ENCODE measurements at places on chromosomes 3 and 15.

DNA sequence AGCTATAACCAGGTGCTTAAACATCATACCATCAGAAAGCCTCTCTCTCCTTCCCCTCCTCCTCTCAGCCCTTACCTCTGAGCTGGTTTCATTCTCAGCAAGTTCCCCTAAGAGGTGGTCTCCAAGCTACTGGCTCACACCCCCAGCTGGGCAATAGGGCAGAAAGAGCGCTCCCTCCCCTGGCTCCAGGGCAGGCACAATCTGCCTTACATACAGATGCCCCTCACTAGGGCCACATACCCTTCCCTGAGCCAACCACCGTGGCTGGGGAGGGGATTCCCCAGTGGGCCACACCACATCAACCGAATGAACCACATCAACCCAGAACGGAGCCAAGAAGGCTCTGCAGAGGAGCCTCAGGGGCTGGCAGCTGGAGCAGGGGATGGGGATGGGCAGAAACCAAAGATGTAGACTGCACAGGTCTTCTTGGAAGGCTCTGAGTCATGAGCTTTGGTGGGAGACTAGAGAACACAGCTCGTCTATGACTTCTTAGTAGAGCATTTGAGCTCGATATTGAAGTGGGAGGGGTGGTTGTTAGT, 4.6 kb upstream of the FBLN2 start:
- DNase-seq, result no peak

GRCh38 chr3:175605851-175606250, 746.7 kb downstream of the NAALADL2 start:
- DNase-seq, result no peak

DNA sequence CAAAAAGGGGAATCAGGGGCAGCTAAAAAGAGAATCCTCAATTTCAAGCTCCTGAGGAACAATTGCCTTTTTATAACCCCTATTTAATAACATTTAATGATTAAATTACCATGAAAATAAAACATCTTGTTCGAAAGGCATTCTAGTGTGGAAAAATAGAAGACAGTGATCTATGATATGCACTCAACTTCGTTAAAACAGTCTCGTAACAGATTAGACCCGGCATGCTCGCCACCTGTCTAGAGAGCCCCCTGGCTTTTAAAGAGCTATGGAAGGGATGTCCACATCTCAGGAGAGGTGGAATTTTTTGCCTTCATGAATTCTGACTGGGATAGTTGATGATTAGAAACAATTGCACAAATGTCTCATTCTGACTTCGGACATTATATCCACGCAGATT, 153.7 kb upstream of the MDFIC2 start:
- no peak for DNase-seq

- no peak for DNase-seq
These were observed 630.3 kb downstream of the NAALADL2 start for GRCh38 chr3:175489406-175489805.

- DNase-seq, result no peak
These were observed 16.5 kb downstream of the ISL2 start for GRCh38 chr15:76353023-76353577.

DNA sequence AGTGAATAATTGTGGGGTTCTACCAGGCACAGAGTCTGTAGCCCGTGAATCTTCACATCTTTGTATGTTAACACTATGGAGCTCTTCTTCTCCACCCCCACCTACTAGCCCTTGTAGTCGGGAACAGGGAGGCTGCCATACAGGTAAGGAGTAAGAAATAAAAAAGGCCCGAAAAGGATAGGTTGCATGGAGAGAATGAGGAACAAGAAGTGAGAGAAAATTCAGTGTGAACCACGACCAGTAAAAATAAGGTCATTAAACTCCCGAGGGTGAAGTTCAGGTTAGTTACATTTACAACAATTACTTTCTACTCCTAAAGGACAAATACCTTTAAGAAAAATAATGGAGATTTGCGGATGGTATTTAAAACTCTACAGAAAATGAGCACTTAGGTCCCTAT, 53.3 kb downstream of the OSBPL10 start:
- DNase-seq, result no peak

DNA sequence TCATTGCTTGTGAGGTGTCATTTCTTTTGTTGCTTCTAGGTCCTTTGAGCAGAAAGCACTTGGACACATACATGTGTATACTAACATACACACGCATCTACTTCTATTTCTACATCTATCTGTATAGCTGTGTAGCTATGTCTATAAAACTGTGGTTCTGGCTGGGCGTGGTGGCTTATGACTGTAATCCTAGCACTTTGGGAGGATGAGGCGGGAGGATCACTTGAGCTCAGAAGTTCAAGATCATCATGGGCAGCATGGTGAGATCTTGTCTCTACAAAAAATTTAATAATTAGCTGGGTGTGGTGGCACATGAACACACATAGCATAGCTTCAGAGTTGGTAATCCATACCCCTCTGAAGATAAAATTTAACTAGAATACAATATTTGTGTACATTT, 65.0 kb upstream of the MAGI1 start:
- no peak for DNase-seq

GRCh38 chr15:99719096-99719541, 14.1 kb downstream of the LYSMD4 start:
- no peak for DNase-seq

DNA sequence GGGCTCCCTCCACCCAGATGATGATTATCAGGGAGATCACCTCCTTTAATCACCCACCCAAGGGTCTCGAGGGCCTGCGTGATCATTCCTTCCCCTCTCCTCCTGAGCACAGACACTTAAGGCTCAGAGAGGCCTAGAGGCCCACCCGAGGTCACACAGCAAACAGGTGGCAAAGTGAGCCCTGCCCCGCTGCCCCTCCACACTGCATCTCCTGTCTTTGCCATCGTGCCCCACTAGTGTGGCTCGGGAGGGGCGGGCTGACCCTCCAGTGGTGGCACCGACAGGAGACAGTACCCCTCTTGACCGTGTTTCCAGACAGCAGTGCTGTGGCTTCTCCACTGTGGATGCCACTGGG, 4.9 kb upstream of the PLXND1 start:
- no peak for DNase-seq

DNA sequence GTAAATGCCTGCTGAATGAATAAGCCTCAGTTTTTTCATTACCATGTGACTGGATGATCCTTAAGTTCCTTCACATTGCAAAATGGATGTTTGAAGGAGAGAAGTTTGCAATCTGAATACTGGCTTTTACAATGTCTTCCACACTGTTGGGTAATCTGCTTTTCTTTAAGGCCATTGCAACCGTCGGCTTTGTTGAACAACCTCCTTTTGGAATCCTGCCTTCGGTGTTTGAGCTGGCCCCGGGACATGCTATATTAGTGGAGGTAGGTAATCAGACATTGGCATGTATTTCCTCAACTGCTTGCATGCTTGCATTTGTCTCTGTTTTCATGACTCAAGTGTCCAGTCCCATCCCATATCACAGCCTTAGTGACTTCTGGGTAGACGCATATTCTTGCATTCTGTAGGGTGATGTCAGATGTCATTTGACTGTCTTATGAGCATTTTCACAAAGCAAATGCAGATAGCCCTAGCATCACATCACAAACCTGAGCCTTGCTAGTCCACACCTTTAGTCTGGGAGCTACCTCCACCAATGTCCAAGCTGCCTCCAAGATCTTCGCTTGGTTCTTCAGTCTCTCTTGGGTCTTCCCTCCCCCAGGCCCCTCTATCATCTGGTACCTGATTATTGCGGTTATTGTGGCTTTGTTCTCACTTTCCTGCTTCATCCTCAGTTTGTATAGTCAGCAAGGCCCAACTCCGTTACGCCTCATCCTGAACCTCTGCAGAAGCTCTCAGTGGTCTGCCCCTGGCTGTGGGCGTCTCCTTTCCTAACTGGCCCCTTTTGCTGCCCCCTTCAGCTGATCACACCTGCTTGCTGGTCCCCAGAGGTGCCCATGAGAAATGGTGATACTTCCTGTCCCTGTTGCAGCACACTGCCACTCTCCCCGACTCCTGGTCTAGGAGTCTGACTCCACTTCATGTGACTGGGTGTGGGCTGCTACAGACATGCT, 48.5 kb downstream of the ACAA1 start:
- DNase-seq, result no peak

DNA sequence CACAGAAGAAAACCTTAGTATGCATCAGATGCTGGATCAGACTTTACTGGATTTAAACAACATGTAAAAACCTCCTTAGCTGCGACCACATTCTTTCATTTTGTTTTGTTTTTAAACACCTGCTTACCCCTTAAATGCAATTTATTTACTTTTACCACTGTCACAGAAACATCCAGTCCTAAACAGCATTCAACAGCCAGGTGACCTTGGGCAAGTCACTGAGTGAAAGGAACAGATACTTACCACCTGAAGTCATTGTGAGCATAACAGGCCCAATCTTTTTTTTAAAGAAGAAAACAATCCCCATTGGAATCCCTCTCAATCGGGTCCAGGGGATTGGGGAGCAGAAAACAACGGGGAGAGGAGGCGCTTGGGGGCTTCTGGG, 390 bp downstream of the STARD5 start:
- DNase-seq, result no peak

- no peak for DNase-seq
These were observed 4.7 kb upstream of the DNASE1L3 start for GRCh38 chr3:58215317-58216025.

DNA sequence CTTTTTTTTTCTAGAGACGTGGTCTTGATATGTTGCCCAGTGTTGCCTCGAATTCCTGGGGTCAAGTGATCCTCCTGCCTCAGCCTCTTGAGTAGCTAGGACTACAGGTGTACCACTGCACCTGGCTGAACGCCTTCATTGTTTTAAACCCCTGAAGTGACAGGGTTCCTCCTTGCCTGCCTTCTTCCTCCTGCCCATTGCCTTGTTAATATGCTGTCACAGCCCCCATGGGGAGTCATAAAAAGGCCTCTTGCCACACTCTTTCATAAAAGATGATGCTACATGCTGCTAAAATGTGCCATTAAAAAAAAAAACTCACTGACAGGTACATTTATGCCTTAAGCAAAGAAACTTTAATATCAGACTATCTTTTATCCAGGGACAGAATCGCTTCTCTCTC, 116.8 kb upstream of the SKOR1 start:
- no peak for DNase-seq

DNA sequence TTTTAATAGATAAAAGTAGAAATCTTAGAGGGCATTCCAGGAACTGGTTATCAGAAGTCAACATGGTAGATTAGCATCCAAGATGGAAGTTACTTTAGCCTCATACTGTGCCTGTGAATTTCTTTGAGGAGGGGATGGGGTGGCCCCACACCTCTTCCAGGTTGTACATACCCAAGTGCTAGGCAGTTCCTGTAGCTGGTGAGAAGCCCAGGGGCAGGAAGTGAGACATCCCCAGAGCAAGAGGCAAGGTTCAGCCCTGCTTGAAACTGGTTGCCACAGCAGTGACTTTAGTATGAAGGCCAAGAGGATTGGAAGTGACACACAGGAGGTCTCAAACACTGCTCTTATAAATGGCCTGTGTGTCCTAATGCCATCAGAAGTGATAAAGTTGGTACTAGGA, 11.9 kb downstream of the GTPBP8 start:
- DNase-seq, result no peak

- no peak for DNase-seq
These were observed 952.6 kb downstream of the AGBL1 start for GRCh38 chr15:87032295-87032694.

DNA sequence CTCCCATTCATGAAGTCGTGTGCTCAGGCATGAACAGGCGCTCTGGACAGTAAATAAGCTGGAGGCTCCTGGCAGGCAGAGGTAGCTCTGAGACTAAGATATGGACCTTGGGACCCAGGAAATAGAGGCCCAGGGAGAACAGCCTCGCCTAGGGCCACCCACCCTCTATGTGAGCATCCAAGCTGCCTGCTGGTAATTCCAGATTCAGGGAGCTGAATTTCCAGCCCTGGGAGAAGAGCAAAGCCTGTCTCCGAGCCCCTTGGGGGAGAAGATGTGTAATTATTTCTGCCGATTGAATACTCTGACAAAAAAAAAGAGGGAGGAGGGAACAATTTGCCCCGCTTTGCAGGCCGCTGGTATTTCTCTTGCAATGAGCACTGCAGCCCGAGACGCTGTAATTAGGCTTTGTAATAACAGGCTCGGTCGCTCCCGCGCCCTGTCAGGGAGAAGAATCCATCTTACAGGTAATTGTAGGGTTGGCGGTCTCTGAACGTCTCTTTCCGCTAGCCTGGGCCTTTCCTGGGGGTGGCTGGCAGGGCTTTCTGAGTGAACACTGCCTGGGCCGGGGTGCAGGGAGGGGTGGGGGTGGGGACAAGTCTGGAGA, 131.5 kb downstream of the WNT7A start:
- DNase-seq, result peak; percentile 70

DNA sequence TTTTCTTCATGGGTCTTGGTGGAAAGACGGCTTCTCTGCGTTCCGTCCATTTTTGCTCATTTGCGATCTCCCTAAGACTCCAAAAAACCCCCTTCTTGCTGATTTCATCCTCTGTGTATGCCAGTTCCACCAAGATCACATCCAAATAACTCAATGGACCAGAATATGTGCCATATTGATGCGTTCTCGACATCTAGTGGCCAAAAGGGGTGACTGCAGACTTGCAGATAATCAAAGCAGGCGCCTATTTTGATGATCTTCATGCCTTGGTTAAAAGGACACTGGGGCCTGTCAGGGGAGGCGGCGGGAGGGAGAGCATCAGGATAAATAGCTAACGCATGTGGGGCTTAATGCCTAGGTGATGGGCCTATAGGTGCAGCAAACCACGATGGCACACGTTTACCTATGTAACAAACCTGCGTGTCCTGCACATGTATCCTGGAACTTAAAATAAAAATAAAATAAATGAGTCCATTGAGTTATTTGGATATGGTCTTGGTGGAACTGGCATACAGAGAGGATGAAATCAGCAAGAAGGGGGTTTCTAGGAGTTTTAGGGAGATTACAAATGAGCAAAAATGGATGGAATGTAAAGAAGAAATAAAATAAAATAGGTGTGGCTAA, 104.2 kb upstream of the RAD18 start:
- no peak for DNase-seq

DNA sequence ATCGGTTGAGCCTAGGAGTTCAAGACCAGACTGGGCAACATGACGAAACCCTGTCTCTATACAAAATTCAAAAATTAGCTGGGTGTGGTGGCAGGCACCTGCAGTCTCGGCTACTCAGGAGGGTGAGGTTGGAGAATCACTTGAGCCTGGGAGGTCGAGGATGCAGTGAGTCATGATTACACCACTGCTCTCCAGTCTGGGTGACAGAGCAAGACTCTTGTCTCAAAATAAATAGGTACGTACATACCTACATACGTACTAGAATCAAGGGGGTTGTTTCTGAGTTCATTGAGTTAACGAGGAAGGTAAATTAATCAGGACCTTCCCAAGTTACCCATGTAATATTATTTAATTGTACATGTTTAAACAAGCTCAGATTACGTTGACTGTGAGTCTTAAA, 97.5 kb downstream of the CHL1 start:
- DNase-seq, result no peak

DNA sequence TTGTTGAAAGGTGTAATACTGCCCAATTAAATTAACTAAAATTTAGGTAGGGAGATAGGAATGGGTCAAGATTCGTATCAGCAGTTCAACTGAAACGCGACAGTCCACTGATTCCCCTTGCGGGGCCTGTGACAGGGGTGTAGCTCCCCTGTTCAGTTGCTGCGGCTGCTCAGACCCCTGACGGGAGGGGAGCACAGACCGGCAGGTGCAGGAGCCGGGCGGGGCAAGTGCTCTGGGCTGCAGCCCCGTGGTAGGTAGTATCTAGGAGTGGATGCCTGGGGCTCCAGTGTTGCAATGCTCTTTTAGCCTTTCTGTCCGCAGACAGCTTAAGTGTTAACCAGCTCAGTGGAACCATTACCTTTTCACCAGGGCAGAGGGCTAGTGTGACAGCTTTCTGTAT, 164.9 kb downstream of the ROBO2 start:
- no peak for DNase-seq

GRCh38 chr15:44158111-44158510, 37.0 kb downstream of the FRMD5 start:
- no peak for DNase-seq
